Activated naive CD4-positive, alpha-beta T cell treated with anti-CD3 and anti-CD28 coated beads, Interleukin-2, amount 10 ng/mL, durations not matched to agents 7 days and 5 days (primary cell): ENCODE measurements at places on chromosomes 5 and 9.

DNA sequence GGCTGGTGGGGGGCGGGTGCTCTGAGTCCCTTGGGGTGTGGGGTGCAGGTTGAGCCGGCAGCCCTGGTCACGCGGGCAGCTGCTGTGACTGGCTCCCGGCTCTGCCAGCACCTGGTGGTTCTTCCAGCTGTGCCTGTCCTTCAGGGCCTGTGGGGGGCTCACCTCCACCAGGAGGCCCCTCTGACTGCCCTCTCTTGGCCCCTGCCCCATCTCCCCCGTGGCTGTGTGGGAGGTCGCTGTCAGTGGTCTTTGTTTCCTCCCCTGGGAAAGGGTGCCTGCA lies 3.3 kb downstream of the RXRA start:
- no peak for DNase-seq

DNA sequence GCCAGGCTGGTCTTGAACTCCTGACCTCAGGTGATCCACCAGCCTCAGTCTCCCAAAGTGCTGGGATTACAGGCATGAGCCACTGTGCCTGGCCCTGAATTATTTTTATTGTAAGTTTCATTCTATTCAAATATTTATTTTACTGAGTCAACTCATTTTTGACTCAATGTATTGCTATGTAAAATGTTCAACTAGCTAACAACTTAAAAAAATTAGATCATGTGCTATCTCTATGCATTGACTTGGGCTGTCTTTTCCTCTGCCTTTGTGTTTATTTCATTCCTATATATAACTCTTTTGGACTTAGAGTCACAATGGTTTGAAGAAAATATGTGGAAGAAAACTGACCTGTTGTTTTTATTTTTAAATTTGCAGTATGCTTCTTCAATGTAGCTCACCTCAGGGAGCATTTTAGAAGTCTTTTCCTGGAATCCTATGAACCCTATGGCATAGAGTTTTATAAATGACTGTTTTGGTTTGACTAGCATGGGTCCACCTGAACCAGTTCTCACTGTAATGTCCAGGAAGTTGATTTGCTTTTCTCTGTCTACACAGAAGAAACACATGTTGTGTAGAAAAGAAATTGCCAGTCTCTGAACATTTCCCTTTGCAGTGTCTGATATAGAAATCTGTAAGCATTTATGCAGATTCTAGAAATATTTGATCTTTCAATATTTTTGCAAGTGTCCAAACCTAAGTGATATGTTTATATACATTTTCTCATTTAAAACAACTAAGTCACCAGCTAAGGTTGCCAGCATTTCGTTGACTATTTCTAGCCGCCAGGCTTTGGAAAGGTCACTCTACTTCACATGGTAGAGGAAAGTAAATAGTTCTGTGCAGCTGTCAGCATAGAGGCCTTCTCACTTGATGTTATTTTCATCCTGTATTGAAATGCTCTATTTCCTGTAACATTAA lies 138.8 kb downstream of the PCSK1 start:
- no peak for DNase-seq

DNA sequence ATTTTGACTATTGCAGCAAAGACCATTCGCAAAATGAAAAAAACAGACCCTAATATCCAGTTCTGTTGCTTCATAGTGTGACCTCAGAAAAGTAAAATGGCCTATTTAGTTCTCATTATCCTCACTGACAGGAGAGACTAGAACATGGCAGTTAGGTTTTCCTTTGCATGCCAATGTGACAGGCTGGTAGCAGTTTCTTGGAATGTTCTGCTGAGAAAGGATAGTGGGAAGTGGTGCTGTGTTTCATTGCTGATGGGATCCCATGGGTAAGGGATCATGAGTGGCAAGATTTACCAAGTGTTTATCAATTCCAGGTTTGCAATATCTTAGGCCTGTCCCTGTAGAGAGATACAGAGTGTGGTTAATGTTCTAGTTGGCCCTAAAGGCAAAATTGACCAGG lies 88.5 kb downstream of the ACER2 start:
- DNase-seq, result no peak

DNA sequence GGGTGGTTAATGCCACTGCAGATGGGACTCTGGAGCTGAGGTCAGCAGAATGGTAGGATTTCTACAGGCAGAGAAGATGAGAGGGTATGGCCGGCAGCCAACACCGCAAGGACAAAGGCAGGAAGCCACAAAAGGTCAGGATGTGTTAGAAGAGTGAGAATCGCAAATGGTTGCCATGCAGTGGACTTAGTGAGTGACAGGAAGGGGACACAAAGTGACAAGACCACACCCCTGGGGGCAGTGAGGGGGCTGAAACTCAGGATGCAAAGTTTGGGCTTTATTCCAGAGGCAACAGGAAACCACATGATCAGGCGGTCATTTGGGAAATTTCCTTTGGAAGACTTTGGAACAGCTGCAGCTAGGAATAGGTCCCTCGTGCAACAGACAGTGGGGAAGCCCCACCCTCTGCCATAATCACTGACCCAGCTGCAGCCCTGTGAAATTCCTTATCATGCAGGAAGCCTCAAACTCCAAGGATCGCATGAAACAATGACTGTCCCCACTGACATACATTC lies 14.2 kb upstream of the CCDC180 start:
- DNase-seq, result no peak

DNA sequence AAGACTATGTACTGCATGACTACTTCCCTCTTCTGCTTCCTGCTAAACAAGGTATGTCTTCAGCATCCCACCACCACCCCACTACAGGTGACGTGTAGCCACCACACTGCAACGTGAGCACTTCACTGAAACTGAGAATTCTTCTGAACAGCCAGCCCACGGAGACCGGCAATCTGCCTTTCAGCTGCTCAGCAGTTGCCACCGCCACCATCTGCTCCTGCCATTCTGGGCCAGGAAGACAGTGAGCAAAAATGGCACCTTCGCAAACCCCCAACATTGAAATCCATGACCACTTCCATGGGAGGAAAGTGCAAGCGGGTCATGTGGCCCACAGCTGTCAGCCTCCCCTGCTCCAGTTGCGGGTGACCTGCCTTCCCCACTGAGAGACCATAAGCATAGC lies 443.4 kb upstream of the ST8SIA4 start:
- DNase-seq, result no peak

DNA sequence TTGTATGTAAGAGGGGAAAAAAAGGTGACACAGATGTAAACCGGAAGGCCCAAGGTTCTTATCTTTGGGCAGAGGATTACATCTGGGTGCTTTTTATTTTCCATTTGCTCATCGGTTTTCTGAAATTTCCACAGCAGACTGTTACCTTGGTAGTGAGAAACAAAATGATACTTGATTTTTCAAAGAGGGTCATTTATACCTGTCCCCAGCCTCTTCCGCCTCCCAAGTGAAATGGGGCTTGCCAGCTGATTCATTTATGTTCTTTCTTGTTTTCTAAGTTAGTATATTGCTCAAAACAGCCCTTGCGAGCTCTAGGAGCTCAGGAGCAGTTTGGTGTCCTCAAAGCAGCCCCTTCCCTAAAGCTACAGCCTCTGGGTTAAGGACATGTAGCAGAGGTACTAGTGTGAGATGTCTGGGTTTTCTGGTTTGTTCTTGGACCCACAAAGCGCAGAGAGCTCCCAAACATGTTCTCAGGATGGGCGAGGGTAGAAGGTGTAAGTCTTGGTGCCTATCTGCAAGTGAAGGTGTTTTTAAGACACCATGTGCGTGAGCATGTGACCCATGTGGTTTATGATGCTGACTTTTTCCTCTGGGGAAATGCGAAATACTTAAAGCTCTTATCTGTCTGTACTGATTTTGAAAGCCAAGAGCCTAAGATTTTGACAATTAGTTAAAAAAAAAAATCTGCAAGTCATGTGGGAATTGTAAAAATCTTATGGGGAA lies 38.3 kb downstream of the DAPK1 start:
- DNase-seq, result no peak

DNA sequence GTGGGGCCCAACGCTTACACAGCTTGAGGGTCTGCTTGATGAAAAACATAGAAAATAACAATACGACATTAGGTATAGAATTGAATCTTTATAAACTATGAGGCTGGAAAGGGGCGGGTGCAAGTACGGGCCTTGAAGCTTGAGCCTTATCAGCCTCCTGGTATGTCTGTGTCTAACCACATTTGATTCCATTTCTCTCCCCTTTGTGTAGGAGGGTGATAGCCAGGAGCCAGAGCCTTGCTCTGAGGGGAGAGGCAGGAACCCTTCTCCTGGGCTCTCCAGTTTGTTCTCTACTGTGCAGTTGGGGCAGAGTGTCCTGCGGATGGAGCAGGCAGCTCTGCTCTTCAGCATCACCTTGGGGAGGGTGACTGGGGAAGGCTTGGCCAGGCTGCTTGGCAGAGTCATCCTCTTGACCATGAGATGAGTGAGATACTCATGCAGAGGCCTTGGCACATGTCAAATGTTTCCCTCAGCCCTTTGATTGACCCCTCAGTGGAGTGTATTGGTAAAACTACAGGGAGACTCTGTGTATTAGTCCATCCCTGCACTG lies 153.5 kb downstream of the SEMA6A start:
- DNase-seq, result no peak

GRCh38 chr9:2263665-2264064 lies 248.5 kb downstream of the SMARCA2 start:
- DNase-seq, result no peak

- DNase-seq, result no peak
Observed at GRCh38 chr5:9782826-9783560, 152.8 kb upstream of the TAS2R1 start.

GRCh38 chr5:45205403-45205961 lies 396.7 kb downstream of the MRPS30 start:
- DNase-seq, result no peak

GRCh38 chr5:142316051-142316450 lies 8.8 kb downstream of the SPRY4 start:
- DNase-seq, result peak; percentile 25

GRCh38 chr5:7869474-7870136 lies 657 bp downstream of the MTRR start:
- DNase-seq, result peak; percentile 51

- no peak for DNase-seq
Observed at GRCh38 chr9:120663380-120663779, 50.9 kb downstream of the MEGF9 start.

DNA sequence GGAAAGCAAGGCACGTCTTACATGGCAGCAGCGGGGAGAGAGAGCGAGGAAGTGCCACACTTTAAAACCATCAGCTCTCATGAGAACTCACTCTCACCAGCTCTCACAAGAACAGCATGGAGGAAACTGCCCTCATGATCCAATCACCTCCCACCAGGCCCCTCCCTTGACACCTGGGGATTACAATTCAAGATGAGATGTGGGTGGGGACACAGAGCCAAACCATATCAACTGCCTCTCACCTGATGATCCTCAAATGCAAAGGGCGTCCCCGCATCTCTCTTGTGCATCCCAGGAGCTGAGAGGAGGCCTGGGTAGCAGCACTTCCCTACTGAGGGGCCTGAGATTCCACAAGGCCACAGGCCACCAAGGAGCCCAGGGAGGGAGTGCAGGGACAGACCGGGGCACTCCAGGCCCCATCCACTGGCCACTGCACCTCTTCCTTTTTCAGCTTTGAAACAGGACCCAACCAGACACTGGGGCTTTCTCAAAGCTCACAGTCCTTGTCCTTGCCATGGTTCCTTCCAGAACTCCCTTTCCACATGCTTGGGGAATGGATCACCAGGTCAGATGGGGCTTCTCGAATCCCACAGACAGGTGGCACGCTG lies 54.5 kb upstream of the IL17B start:
- DNase-seq, result no peak

GRCh38 chr5:139263536-139263935 lies 30.0 kb upstream of the MATR3 start:
- no peak for DNase-seq

DNA sequence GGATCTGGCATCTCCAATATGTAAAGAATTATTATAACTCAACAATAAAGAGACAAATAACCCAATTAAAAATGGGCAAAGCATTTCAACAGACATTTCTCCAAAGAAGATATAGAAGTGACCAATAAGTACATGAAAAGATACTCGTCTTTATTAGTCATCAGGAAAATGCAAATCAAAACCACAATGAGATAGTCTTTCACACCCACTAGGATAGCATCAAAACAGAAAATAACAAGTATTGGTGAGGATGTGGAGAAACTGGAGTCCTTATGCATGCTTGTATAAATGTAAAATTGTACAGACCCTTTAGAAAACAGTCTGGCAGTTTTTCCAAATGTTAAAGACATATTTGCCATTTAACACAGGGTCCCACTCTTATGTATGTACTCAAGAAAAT lies 39.1 kb upstream of the ITGA1 start:
- DNase-seq, result no peak

GRCh38 chr9:89941875-89942274 lies 337.1 kb downstream of the GADD45G start:
- no peak for DNase-seq

- peak; percentile 55 for DNase-seq
Observed at GRCh38 chr5:45696206-45696836, at the start of gene HCN1. Gene HCN1, minus strand, starts transcription at chr5:45696380.

DNA sequence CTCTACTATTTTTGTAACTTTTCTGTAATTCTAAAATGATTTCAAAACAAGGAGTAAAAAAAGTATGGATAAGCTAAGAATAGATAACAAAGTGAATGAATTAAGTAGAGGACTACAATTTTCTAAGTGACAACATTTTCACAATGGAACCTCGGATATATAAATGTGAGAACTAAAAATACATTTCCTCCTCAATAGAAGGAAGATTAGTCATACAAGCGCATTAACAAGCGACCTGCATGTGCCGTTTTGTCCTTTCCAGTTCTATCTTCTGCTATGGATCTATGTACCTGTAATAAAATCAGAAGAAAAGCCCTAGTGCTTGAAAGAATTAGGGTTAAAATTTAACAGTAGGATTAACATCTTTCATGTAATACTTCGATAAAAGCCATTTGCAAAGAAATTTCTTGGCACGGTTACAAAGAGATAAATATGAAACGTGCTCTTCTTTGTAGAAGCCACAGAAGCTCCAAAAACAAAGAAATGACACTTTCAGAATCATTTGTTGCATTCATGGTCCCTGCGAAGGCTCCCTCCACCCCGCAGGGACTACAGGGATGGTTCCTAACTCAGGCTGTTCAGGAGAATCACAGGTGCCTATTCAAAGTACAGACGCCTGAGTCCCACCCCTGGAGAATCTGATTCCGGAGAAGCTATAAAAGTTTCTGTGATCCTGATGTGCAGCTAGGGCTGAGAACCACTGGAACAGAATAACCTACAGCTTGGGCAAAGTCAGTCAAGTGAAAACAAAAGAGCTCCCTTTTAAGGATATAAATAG lies 216.6 kb upstream of the EFNA5 start:
- DNase-seq, result no peak

GRCh38 chr5:102153003-102153759 lies 142.9 kb downstream of the SLCO4C1 start:
- DNase-seq, result no peak

- DNase-seq, result no peak
Observed at GRCh38 chr9:26813247-26813646, 79.4 kb downstream of the CAAP1 start.

DNA sequence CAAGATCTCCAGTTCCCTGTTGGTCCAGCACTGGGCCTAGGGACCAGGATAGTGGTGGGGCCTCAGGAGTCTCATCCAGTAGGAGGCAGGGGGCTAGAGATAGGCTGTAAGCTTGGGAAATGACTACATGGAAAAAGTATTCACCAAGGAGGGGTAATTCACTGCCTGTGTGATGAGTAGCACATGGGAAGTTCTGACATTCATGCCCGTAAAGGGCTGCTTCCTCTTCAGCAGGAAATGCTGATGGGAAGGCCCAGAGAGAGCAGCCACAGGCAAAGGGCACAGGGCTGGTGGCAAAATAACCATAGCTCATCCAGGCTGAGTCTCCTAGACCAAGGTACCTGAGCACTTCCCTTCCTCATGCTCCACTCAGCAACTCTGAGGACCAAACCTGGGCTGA lies 23.1 kb upstream of the FRRS1L start:
- no peak for DNase-seq
